Stimulated activated CD8-positive, alpha-beta memory T cell treated with anti-CD3 and anti-CD28 coated beads, Interleukin-4, amount 100 ng/mL, for 4 hours (primary cell): ENCODE measurements at places on chromosomes 7 and 10.

GRCh38 chr7:77989981-77990566, 191.5 kb downstream of the PHTF2 start:
- DNase-seq: no peak

DNA sequence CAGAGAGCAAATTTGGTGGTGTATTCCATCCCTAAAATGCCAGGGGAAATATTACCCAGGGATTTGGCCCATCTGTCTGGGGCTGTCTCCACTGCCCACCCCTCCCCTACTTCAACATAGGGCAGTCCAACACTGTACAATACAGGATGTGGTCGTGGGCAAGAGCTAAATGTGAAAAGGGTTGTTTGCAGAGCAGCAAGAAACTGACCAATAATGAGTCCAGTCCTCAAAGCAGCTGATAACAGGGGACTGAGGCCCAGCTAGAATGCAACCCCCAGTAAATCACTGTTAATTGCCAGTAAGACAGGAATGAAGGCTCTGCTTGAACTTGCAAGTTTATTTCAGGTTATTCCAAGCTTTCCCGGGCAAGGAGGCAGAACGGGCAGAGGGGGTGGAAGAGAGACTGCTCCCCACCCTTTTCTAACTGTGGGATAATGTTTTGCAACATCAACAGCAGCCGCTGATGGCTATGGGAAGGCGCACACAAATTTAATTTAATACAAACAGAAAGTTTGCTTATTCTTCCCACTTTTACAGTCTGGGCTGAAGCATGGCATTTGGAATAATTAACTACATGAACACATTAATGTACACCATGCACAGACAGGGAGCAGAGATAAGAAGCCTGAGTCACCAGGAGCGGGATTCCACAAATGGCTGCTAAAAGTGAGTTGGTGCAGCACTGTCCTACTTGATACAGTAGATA, 36.8 kb downstream of the AFAP1L2 start:
- no peak for DNase-seq

GRCh38 chr10:47056247-47056510, 145.0 kb downstream of the PTPN20 start:
- DNase-seq: no peak

DNA sequence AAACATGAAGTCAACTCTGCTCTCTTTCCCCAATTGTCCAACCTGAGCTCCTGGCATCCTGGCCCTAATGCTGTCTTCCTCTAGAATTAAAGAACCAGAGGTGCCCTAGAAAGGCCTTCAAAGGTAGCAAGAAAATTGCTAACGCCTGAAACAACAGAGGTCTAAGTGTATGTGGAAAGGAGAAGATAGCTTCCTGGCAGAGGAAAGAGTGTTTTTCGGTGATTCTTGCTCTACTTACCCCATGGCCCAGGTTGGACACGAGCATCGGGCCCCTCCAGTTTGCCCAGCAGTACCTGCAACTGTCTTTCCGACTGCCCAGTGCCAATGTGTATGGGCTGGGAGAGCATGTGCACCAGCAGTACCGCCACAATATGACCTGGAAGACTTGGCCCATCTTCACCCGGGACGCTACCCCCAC, 22.2 kb downstream of the MGAM2 start:
- DNase-seq: no peak

DNA sequence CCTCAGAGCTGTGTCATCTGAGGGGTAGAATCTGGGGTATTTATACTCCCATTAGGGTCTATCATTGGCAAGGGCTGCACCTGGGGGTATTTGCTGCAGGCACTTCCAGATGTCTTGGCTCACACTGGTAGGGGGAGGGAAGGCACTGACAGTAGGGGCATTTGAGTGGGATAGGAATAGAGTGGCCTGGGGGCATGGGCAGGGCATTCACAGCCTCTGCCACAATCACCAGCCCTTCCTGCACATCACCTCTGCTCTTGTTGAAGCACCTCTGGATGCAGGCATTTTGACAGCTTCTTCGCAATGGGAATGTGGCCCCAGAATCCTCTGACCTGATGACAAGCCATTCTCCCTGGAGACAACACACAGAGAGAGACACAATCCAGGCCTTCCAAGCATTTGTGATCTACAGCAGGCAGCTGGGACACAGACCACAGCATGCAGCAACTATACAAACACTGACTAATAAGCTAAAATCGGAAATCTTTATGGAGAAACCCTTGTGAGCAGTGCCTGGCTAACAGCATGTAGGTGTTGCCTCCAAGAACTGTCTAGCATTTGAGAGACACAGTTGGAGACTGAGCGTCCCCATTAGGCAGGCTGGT, 178.5 kb downstream of the KCNMA1 start:
- no peak for DNase-seq

- DNase-seq: no peak
Measured at GRCh38 chr7:74149603-74150002, 24.6 kb upstream of the EIF4H start.

GRCh38 chr10:97914171-97914836, 64.7 kb downstream of the GOLGA7B start:
- no peak for DNase-seq

GRCh38 chr7:67022511-67022910, 25.9 kb downstream of the TYW1 start:
- no peak for DNase-seq

DNA sequence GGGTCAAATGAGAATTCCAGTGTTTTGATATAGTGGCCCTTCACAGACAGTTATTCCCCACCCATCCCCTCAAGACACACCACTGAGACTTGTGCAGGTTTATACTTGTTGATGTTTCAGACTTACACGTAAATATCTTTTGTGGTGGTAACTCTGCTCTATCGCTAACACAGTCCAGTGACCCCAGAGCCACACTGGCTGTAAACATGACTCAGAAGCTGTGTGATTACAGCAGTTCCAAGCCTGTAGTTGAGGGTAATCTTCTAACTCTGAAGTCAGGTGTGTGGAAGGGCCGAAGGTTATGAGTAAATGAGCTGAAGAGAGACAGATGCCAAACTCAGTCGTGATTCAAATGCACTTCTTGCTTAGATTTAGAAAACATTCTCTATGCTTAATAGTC, 19.4 kb downstream of the NOBOX start:
- no peak for DNase-seq

- no peak for DNase-seq
Measured at GRCh38 chr10:100659361-100660098, 85.9 kb upstream of the PAX2 start.

DNA sequence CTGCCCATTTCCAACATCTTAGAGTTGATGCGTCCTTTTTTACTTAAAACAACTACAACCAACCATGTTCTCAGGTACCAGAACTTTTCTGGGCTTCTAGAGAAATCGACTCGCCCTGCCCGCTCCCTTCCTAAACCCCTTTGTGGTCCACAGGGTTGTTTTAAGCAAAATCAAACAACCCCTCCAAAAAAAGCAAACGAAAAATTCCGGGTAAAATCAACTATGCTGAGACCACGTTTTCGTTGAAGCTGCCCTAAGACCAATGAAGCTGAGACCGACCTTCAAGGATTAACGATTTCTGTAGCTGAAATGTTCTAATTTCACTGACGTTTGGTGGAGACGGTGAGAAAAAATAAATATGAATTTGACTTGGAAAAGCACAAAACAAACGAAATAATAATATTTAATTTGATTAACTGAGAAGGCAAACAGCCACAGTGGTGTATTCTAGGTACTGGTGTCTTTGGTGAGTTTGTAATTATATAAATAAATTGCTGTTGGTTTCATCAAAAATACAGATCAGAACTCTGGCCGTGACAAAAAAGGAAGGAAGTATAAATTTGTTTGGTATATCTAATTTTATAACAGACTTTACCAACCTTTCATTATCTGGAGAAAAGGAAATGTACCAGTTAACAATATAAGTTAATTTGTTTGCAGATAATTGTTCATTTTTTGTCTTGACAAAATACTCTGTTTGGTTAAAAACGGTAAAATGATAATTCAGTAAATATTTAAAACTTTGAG, 4.7 kb upstream of the IGF2BP3 start:
- no peak for DNase-seq

DNA sequence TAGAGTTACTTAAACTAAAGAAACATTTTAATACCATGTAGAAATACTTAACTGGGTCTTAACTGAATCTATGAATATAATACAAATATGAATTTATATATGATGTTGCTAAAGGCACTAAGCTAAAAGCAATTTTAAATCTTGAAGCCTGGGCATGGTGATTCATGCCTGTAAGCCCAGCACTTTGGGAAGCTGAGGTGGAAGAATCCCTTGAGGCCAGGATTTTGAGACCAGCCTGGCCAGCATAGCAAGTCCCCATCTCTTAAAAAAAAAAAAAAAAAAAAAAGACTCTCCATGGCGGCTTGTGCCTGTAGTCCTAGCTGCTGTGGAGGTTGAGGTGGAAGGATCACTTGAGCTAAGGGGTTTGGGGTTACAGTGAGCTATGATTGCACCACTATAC, 95.3 kb downstream of the CCSER2 start:
- no peak for DNase-seq

DNA sequence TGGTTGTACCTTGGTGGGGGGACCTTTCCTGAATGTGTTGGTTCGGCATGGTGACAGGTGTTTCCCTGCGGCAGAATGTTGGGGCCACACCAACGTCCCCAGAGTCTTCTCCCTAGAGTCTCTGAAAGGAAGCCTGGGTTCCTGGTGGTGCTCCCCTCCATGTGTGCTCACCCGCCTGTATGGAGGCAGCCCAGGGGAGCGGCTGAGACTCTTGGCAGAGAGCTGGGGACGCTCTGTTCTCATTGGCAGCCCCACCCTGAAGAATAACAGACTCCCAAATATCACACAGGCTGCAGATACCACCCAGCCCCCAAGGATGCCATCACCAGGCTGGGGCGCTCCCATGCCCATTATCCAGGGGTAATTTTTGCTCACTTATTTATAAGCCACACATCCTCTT, 34.8 kb downstream of the CHST12 start:
- no peak for DNase-seq

DNA sequence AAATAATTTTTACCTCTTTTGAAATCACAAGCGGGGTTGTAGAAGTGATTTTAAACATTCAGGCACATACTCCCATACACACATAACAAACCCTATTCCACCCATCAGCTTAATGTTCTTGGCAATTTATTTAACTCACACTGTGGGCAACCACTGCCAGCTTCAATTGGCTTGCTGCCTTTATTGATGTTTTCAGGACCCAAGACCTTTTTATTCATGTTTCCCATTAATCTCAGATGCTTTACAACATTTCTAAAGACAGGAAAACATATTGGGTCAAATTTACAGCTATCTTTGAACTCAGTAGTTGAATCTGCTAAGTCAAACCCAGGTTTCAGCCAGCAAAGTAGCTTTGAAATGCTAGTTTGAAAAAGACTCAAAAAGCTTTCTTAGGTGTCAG, 72.9 kb upstream of the TEX47 start:
- DNase-seq: no peak

DNA sequence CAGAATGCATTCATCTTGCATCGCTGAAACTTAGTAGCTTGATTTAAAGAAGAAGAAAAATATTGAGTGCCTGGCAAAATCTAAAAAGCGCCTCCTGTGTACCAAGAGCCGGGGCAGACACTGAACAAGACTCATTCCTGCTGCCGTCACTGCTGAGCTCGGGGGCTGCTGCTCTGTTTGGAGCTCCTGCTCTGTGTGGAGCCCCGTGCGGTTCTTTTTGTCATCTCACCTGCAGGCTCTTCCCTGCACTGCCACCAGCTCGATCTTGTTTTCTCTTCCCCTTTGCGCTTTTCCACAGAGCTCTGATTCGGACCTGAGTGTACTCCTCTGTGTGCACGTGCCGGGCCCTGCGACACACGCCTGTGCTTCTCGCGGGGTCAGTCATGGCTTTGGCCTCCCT, 462.1 kb upstream of the DPP6 start:
- no peak for DNase-seq

DNA sequence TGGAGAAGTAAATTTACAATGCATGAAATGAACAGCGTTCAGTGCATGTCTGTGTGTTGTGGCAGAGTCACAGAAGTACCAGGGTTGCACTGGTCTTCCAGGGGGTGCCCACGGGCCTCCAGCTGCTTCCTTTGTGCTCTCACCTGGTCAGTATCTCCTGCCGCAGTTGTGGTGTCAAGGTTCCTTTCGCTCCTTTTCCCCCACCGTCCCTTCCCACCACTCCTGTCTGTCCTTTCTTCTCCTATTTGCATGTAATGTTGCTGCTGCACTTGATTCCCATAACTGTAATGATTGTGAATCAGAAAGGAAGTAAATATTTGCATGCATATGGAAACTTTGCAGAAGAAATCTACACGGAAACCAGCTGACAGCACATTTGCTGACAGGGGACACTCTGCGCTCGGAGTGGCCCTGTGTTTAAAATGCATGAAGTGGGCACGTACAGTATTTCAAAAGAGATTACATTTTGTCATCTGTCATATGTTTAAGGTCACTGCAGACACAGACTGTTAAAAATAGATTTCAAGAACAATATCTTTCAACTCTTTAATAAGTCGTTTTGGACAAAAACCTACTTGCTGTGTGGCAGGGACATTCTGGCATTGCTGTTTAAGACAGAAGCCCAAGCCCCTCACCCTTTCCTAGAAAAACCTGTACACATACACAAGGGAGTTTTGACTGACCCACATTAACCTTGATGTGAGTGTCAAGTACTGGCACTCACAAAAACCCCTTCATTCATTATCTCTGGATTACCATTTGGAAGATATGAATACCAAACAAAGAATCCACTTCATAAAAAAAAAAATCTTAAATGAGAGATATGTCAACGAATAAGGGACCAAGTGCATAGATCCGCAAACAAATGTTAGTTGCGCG, 336.7 kb upstream of the KLF6 start:
- DNase-seq: no peak

DNA sequence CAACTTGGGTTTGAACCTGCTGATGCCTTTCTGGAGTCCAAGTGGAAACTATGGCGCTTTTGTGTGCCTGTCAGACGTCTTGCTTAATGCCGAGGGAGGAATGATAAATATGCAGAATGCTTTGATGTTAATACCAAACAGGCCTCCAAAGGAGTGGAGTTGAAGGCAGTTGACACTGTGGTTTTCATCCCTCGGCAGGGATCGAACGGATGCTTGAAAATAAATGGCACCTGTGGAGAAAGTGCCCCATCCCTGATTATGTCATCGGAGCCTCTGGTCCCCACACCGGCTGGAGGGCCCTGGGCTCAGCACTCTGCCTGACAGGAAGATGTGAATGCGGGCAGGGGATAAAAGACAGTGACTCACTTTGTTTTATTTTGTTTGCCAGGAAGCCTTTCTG, 148.7 kb upstream of the GPR26 start:
- no peak for DNase-seq

DNA sequence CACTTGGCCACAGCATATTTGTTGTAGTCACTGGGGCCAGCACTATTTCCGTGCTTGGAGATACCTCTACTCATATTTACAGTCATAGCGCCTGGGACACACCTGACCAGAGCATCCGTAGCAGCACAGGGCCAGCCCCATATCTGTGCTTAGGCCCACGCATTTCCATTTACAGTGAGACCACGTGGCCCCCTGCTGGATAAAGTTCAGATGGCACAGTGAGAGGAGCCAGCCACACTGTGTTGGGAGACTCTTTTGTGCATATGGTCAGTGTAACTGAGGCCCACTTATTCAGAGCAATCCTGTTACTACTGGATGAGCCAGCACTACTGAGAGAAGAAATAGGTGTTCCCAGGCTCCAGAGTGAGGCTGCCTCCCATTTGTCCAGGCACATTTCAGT, 455.3 kb downstream of the REEP3 start:
- no peak for DNase-seq
